ENCODE measurements at places on chromosomes 13 and 19.

DNA sequence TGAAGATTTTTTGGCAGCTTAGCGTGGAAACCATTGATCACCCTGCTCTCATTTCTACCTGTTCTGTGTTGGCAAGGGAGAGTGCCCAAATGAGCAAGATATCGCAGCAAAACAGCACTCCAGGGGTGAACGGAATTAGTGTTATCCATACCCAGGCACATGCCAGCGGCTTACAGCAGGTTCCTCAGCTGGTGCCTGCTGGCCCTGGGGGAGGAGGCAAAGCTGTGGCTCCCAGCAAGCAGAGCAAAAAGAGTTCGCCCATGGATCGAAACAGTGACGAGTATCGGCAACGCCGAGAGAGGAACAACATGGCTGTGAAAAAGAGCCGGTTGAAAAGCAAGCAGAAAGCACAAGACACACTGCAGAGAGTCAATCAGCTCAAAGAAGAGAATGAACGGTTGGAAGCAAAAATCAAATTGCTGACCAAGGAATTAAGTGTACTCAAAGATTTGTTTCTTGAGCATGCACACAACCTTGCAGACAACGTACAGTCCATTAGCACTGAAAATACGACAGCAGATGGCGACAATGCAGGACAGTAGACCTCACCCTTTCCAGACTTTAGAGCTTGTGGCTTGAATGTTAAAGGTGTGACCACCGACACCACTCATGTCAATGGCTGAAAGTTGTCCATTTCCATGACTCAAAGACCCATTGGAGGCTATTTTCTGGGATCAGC is 5.8 kb downstream of the CEBPG start:
- no peak for DNase-seq

- peak; percentile 32 for DNase-seq
These were observed 38.0 kb upstream of the C13orf42 start for GRCh38 chr13:51148952-51149573.

GRCh38 chr13:49356223-49356622 is 87.6 kb downstream of the CAB39L start:
- DNase-seq = peak; percentile 90

DNA sequence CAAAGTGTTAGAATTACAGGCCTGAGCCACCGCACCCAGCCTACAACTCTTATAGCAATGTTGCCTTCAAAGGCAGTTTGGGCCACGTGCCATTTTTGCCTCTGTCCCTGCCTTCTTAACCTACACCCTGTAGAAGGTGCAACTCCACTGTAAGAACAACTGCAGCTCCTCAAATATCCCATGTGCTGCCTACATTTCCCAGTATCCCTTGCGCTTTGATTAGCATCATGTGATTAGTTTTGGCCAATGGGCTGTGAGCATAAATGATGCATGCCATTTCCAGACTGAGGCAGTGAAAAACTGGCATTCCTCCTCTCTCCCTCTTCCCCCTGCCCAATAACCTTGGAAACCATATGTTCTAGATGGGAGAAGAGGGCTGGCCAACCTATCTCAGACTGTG is 75.2 kb upstream of the MRI1 start:
- DNase-seq = peak; percentile 30

- no peak for DNase-seq
These were observed 10.2 kb downstream of the OXGR1 start for GRCh38 chr13:96984051-96984508.

- no peak for DNase-seq
These were observed 23.7 kb downstream of the ATCAY start for GRCh38 chr19:3904233-3904632.

DNA sequence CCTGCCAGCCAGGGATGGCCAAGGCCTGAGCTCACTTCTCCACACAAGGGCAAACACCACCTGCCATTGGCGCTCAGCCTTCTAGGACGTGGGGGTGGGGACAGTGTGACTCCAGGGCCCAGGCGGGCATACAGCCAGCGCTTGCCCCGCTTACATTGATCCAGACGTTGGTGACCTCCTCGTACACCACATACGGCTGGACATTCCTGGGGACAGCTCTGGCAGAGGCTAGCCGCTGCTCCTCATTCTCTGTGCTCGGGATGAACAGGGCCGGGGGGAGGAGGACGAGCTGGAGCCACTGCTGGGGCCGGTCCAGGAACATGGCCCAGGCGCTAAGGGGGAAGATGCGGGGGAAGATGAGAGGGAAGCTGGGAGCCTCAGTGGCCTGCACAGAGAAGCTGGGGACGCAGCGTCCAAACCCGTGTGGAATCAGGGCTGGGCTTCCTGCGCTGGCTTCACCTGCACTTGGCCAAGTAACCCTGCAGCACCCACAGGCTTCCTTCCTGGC is 25.1 kb upstream of the MYDGF start:
- no peak for DNase-seq

- no peak for DNase-seq
These were observed 161.1 kb upstream of the TMTC4 start for GRCh38 chr13:100835695-100836094.

DNA sequence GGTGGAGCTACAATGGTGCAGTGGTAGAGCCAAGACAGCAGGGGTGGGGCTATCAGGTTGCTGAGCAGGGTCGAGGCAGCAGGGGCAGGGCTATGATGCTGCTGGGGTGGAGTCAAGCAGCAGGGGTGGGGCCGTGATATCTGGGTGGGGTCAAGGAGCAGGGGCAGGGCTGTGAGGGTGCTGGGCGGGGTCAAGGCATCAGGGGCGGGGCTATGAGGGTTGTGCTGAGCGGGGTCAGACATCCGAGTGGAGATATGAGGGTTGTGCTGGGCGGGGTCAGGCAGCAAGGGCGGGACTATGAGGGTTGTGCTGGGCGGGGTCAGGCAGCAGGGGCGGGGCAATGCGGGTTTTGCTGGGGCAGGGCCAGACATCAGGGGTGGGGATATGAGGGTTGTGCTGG is 14.7 kb downstream of the HCN2 start:
- DNase-seq = no peak

DNA sequence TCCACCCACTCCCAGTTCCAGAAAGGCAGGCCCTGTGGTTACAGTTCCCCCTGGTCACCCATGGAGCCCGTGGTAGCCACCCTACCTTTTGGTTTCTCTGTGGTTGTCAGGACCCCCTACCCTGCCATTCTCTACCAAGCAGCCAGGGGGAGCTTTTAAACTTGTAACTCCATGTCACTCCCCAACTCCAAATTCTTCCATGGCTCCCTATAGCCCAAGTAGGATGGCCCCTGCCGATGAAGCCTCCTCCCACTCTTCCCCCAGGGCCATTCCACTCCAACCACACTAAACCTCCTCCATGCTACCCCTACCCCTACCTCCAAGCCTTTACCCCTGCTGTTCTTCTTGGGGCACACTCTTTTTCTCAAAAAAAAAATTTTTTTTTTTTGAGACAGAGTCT is 2.2 kb downstream of the S1PR2 start:
- DNase-seq = peak; percentile 44

GRCh38 chr13:110780422-110780821 is 66.9 kb downstream of the ING1 start:
- no peak for DNase-seq

- DNase-seq = peak; percentile 88
These were observed 13.3 kb downstream of the ARRDC2 start for GRCh38 chr19:18021121-18021755.

GRCh38 chr13:78709028-78709427 is 50.1 kb upstream of the OBI1 start:
- peak; percentile 2 for DNase-seq

- DNase-seq = no peak
These were observed 8.2 kb downstream of the SMIM24 start for GRCh38 chr19:3471954-3472655.

DNA sequence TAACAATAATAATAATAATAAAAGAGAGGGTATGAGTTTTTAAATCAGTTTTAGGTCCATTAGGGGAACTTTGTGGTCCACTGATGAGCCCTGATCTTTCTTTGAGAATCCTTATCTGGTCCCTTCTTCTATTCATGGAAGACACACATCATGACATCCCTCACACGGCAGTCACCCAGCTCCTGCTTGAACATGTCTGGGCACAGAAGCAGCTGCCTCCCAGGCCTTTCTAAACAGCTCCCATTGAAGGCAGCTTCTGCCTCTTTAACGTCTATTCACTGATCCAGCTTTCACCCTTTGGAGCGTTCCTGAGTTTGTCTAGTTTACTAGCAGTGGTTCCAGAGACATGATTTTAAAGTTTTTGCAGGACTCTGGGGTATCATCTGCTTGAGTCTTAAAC is 42.6 kb upstream of the STK24 start:
- DNase-seq = no peak

GRCh38 chr19:43316591-43317319 is 36.7 kb upstream of the CD177 start:
- peak; percentile 81 for DNase-seq

DNA sequence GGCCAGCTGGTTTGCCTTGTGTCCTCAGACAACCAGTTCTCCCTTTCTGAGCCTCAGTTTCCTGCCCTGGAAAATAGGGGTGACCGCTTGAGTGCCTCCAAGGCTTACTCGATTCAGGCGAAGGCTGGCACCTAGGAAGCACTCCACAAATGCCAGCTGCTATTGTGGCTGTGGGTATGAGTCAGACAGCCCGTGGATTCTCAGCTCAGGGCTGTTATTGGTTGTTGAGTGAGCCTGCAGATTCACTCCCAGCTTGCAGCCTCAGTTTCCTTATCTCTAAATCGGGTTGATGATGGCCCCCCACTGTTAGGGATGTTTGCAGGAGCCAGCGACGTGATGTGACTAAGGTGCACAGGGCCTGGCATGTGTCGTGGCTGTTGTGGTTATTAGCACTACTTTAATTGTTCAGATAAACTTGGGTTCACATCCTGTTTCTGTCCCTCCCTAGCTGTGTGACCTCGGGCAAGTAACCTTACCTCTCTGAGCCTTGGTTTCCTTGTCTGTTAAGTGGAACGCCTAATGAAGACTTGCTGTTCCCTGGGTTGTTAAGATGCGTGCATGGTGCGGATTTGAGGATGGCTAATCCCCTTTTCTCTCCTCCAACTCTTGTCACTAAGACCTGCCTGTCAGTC is 2.4 kb downstream of the MARK4 start:
- DNase-seq = peak; percentile 21

GRCh38 chr13:99199541-99200431 is 868 bp upstream of the UBAC2 start:
- peak; percentile 13 for DNase-seq

- DNase-seq = no peak
These were observed 4.9 kb downstream of the ERICH4 start for GRCh38 chr19:41447732-41448332.

- DNase-seq = no peak
These were observed 40.9 kb downstream of the GJA3 start for GRCh38 chr13:20119960-20120359.

- DNase-seq = no peak
These were observed 60.5 kb downstream of the ATP7B start for GRCh38 chr13:51950722-51951121.

DNA sequence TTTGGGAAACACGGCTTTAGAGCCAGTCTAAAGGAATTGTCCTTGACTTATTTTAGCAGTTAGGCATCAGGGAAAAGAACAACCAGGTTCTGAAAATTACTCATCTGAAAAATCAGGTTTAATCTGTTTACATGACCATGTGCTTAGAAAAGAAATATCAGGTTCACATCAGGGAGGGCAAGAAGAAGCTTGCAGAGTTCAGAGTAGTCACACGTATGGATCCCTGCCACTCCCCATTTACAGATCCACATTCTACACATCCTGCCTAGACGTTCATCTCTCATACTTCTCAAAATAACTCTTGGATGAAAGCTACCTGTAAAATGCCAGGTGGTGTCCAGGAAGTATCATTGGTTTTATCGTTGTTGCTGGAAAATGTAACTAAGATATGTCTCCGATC is 14.0 kb upstream of the PHF11 start:
- no peak for DNase-seq

DNA sequence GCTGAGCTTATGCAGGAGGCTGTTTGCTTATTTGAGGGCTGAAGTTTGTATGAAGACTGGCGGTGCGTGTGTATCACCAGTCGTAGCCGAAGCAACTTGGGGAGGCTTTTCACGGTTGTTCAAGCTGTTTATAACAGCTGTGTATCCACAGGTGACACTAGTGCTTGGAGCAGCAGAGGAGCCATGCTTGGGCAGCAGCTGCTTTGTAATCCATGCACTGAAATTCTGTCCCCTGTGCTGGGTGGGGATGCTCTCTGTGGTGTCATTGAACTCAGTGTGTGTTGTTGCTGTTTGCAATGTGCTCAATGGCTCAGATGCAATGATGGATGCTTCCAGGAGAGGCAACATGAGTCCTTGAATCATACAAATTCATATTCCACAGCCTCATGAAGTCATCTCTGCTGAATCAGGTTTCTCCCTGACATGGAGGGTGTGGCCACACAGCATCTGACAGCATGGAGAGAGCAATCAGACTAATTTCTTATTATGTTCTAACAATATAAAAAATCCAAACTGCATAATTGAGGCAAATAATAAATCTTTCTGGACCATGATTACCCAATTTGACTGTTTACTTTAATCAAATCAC is 18.8 kb upstream of the GTF3A start:
- DNase-seq = no peak

DNA sequence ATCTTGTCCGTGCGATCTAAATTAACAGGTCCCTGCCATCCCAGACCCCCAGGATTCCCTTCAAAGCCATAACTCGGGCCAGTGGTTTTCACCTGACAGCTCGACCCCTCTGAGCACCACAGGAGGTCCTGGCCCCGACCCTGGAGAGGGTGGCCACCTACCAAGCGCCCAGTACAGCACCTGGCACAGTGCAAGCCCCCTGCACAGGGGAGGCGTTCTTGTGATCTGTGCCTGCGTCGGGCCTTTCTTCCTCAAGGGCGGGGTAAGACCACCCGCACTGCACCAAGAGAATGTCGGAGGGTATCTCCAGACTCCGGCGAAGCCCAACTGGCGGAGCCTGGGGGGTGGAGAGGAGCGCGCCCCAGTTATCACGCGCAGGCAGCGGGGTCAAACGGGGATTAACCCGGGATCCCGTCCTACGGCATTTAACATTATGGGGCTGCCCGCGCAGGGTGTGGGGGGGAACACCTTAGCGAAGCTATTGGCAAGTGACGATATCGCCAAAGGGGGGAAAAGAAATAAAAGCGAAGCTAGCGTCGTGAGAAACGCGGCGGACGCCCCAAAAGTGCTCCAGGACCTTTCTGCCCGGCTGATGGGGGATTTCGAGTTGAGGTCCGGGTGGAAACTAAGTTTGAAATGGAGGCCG is 1.3 kb upstream of the HNRNPL start:
- no peak for DNase-seq

DNA sequence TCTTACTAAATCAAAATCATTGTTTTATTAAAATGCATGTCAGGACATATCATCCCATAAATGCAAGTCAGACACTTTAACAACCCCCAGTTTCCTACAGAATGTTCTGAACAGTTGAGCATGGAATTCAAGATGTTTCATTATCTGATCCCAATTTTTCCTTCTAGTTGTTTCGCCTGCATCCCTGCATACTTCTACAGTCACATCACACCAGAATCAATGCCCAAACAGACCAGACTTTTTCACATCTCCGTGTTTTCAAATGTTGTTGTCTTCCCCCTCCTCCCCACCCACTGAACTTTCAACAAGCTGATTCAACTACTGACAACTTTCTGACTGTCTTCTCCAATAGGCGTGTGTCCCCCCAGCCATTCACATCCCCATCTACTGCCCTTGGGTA is 48.6 kb downstream of the LHFPL6 start:
- DNase-seq = no peak

GRCh38 chr19:51166846-51167490 is 24.9 kb downstream of the SIGLEC7 start:
- DNase-seq = no peak

GRCh38 chr13:32850316-32851052 is 165.7 kb upstream of the KL start:
- no peak for DNase-seq

Data from EL (cell line).